ENCODE measurements at places on chromosomes 5 and 9. TPM values are rescaled to one million over a fixed set of nuclear protein-coding genes. Genes with fewer than 3 reads are reported as not detected.
A peak's percentile ranks its signal among the peaks of the same experiment; 100 is the strongest.

RORB gene
- polyA plus RNA-seq, result not detected

DNA sequence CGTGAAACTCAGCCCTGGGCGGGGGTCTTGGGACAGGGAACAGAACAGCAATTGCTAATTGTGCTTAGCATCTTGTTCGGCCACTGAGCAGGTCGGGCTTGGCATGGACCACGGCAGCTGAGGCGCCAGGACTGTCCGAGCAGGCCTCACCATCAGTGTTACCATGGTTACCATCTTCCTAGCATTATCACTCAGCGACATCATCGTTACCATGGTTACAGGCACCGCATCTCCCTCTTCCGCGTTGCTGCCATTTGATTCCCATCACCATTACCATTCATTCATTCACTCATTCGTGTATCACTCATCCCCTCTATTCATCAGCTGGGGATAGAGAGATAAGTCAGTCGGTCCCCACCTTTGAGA is 81.0 kb upstream of the ZBTB43 start:
- no peak for DNase-seq

CYSRT1 gene
- 0.80 TPM for polyA plus RNA-seq

FLT4 gene
- polyA plus RNA-seq, result 0.03 TPM

- no peak for DNase-seq
Measured at GRCh38 chr5:173065155-173065554, 9.0 kb downstream of the CREBRF start.

FBP2 gene
- not detected for polyA plus RNA-seq

DNA sequence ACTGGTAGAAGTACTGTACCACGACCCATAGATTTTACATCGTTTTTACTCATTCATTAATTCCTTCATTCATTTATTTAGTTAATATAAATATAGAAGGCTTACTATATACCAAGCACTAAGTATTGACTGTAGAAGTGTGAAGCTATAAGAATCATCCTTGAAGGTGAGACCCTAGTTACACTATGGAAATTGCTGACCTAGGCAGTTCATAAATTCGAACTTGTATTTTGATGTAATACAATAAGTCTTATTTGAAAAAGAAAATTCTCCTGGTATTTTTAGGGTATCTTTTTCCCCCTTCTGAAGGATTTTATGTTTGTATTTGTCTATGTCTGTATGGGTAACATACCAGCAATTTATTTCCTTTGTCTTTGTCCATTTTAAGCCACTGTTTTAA is 220.1 kb upstream of the DMAC1 start:
- DNase-seq, result no peak

GRCh38 chr5:78430866-78431265 is 70.4 kb downstream of the SCAMP1 start:
- no peak for DNase-seq

GRCh38 chr5:151205411-151205810 is 18.5 kb downstream of the CCDC69 start:
- DNase-seq, result no peak

C5orf58 gene
- polyA plus RNA-seq, result not detected

DNA sequence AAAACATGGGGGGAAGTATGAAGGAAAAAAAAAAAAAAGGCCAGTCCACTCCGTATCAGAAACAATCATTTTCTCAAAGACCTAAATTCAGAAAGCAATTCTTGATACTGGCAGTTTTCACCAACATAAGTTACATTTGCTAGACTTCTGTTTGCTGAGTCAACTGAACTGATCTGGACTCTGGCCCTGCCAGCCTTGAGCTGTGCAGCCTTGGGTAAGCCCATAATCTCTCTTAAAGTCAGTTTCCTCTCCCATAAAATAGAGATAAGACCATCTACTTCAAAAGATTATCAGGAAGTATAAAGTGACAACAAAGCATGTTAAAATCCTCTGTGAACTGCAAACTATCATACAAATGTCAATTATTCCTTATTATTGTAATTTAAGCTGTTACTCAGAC is 106.8 kb downstream of the MAPKAP1 start:
- DNase-seq, result no peak

AGXT2 gene
- polyA plus RNA-seq, result not detected

IL31RA gene
- polyA plus RNA-seq, result 6.7 TPM

- no peak for DNase-seq
Measured at GRCh38 chr9:92962846-92963245, 15.5 kb downstream of the FGD3 start.

- no peak for DNase-seq
Measured at GRCh38 chr9:124322618-124323432, 65.1 kb downstream of the NEK6 start.

GRCh38 chr5:157581901-157582300 is 6.3 kb upstream of the ADAM19 start:
- DNase-seq, result no peak

DNA sequence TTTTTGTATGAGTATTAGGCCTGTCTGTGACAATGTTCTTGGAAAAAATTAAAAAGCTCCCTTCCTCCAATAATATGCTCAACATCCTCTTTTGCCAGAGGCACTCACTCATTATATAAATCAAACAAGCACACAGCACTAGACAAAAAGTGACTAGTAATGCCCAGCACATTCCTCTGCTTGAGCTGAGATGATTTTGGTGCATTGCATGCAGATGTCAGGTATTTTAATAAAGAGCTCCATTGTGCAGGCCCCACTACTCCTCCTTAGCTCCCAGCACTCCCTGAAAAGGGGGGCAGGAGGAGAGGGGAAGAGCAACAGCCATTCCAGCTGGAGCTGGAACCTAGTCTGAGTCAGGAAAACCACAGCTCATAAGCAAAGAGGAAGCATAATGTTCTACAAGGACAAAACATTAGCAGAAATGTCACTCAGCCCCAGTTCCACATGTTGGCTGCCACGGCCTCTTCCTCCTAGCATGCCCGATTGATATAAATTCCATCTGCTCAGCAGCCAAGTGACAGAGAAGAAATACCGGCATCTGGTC is 348.5 kb downstream of the BNC2 start:
- peak; percentile 58 for DNase-seq

GRCh38 chr5:168308976-168309598 is 17.6 kb downstream of the WWC1 start:
- DNase-seq, result no peak
